Epithelial cell of esophagus (primary cell): ENCODE measurements at places on chromosomes 11 and 22.

DNA sequence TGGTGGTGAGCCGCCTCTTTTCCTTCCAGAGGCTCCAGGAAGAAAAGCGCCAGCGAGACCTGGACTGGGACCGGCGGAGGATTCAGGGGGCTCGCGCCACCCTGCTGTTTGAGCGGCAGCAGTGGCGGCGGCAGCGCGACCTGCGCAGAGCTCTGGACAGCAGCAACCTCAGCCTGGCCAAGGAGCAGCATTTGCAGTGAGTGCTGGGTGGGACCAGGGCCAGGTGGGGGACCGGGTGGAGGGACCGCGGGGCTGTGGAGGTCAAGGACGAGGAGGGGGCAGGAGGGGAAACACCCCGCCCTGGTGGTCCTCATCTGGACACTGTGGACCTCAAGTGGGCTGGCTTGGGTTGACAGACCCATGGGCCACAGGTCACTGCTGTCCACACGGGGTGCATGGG is 17.4 kb downstream of the RIBC2 start:
- no peak for DNase-seq

- DNase-seq, result no peak
These were observed 16.9 kb upstream of the ARHGAP42 start for GRCh38 chr11:100670140-100670539.

GRCh38 chr11:121368364-121369240 is 76.0 kb downstream of the SC5D start:
- no peak for DNase-seq

- DNase-seq, result no peak
These were observed 27.9 kb downstream of the PARVB start for GRCh38 chr22:44051961-44052360.

- DNase-seq, result no peak
These were observed 48.8 kb downstream of the DKK3 start for GRCh38 chr11:11959601-11960000.

GRCh38 chr22:37559901-37560607 is at the start of gene CDC42EP1:
CDC42EP1 (plus strand) TSS chr22:37560480; CDS start chr22:37566350, 5,870 bp downstream.
- peak; percentile 57 for DNase-seq

DNA sequence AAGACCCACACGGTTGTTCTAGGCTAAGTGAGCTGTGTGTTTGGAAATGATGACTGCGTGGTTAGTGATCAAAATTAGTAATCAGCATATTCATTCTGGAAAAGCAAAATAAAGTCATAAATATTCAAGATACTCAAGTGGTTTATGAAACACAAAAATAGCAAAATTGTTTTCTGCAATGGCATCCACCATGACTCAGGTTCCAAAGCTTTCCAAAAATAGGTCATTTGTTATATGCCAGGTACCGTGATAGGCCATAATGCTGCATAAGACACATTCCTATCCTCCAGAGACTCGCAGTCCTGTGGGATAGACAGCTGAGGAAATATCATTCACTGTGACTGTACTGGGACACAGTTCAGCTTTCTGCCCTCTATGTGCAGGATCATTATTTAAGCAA is 2.4 kb upstream of the ATL3 start:
- no peak for DNase-seq

- no peak for DNase-seq
These were observed 56.1 kb upstream of the SLC35C1 start for GRCh38 chr11:45748801-45749200.

- peak; percentile 50 for DNase-seq
These were observed at the start of gene WNT11 for GRCh38 chr11:76206327-76207081. WNT11 (minus strand) TSS chr11:76206502; CDS start chr11:76206407, 95 bp downstream.

- no peak for DNase-seq
These were observed 770 bp downstream of the SLC7A4 start for GRCh38 chr22:21031545-21032036.

GRCh38 chr11:36564376-36565030 is 3.3 kb upstream of the RAG1 start:
- DNase-seq, result peak; percentile 65

- no peak for DNase-seq
These were observed 12.1 kb downstream of the DUSP18 start for GRCh38 chr22:30655532-30655931.

DNA sequence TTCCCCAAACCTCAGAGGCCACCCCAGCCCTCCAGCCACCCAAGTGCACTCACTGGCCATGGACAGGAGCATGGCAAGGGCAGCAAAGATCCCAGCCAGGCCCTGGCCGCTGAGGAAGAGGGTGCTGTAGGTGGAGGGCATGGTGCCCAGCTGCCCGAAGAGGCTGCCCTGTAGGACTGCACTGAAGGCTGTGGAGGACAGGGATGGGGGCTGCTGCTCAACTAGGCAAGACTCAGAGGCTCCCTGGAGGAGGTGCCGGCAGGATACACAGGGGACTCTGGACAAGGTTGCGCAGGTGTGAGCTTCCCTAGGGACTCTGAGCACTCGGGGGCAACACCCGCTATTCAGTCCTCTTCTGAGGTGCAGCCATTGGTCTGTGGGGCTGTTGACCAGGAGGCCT is 3.1 kb downstream of the SLC29A2 start:
- DNase-seq, result no peak

DNA sequence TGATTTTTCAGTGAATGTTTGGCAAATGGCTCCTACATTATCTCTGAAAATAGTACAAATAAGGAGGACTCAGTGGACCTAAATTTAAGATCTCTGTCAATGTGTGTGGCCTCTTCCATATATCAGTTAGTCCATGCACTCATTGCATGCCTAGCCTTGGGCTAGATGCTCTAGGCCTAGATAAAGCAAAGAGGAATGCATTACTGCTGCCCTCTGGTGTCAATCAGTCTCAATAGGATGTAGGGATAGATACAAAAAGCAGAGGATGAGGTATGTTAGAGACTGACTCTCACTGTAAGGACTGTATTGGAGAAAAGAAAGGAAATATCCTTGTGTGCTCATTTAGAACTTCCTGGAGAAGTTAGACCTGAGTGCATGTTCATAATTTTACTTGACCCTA is 42.0 kb downstream of the MS4A2 start:
- DNase-seq, result peak; percentile 56

DNA sequence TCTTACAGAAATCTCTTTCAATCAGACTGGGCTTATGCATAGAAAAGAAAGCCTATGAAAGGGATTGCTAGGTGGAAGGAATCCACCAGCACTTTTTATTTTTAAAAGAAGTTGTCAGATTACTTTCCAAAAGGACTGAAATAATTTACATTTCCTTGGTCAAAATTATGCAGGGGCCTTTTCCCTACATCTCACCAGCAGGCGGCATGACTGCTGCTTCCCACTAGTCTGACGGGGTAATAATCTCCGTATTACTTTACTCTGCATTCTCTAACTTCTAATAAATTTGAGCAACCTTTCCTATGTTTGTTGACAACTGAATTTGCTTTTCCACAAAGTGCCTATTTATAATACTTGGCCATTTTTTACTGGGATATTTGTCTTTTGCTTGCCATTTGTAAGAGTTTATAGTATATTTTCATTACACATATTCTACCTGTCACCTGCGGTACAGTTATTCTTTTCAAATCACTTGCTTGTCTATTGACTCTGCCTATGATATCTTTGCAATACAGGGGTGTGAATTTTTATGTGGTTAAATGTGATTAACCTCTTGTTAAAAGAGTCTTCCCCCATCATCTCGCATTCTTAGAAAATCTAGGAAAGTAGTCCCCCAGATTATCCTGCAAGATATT is 51.9 kb upstream of the USP47 start:
- DNase-seq, result peak; percentile 31

- DNase-seq, result no peak
These were observed 666.6 kb upstream of the TENM4 start for GRCh38 chr11:80107415-80107814.

DNA sequence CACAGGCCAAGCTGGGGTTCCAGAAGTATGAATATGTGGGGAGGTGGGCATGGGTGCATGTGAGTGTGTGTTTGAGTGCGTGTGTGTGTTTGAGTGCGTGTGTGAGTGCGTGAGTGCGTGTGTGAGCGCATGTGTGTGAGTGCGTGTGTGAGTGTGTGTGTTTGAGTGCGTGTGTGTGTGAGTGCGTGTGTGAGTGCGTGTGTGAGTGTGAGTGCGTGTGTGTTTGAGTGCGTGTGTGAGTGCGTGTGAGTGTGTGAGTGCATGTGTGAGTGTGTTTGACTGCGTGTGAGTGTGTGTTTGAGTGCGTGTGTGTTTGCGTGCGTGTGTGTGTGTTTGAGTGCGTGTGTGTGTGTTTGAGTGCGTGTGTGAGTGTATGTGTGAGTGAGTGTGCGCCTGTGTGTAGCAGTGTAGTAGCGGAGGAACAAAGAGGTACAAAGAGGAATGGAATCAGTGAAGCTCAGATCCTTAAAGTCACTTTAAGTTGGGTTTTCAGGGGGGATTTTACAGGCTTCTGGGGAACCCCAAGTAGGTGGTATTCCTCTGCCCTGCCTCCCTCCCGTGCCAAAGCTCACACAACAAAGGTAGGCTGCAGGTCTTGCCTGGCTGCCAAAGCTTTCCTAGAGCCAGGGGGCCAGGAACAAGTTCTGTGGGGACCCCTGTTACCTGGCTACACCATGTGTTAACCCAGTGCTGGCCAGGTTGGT is 137.1 kb downstream of the KIRREL3 start:
- DNase-seq, result no peak

GRCh38 chr11:20363500-20364340 is at the start of gene HTATIP2:
HTATIP2 (plus strand) TSS chr11:20363714; CDS start chr11:20364238, 524 bp downstream.
- peak; percentile 66 for DNase-seq

DNA sequence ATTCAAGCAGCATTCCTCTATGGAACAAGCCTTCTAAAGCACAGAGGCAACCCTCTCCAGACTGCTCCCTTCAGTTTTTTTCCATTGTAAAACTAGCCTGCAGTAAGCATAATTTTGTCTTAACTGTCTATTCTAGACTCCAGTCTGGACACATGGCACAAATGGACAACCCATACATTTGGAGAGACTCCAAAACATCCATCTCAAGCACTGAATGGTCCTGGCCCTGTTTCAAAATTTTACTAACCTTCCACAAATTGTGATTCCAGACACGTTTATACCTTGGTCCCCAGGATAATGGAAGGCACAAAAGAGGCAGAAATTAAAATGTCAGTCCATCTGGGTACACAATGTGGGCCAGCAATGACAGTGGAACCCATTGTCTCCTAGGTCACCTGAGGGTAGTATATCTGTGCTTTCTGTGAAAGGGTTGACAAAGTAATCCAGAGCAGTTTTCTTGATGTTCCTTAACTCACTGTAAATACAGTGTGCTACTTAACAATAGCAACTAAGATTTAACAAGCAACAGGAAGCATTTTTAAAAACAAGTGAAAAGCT is 16.2 kb upstream of the SESN3 start:
- no peak for DNase-seq

DNA sequence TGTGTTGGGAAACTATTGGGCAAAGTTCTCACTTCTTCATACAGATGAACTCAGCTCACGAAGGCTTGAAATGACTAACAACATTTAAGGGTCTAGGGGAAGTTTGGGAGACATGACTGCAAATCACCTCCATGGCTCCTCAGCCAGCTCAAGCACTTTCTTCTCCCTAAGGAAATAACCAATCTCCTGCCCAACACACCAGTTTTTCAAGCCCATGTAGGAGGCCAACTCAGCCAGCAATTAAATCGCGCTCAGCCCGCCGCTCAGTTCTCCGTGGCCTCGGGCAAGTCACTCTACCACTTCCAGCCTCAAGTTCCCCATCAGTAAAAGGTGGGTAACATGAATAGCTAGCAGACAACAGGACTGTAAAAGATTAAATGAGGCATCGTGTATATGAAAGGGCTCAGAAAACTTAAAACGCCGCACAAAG is 796 bp downstream of the POLDIP3 start:
- peak; percentile 53 for DNase-seq

DNA sequence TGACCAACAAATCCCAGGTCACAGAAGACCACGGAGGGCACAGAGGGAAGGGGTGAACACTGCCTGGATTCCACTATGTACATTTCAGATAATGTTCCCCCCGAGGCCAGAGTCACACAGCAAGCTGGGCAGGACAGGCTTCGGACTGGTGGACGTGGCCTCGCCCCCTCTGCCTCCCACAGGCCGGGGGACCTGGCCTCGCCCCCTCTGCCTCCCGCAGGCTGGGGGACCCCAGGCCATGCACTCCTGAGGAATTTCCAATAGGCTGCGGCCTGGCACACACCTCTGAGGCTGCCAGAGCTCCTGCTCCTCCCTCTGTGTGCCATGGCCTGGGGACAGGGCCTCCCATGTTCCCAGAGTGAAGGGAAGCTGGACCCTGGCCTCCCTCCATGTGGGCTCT is 1352.8 kb downstream of the BRD1 start:
- no peak for DNase-seq
